Substantia nigra (tissue), 51 donors: ENCODE measurements at places on chromosomes 1 and 21.

GRCh38 chr1:22861764-22862440 is 110.8 kb downstream of the LACTBL1 start:
- DNase-seq, result peak; percentile 20

DNA sequence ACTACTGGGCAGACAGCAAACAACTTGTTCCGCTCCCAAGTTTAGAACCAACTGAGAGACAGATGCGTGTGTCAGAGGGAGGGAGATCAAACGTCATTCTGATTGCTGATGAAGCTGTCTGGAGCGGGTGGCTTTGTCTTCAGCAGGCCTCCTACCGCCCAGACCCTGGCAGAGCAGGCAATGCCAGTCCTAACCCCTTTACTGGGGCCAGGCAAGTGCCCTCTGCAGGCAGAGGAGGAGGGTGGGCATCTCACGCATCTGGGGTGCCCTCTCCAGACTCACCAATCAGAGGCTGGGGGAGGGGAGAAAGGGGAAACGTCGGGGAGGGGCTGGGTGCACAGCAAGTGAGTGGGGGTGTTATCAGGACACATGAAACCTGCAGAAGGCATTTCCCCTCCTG is 126.6 kb downstream of the ACTL8 start:
- DNase-seq, result no peak

DNA sequence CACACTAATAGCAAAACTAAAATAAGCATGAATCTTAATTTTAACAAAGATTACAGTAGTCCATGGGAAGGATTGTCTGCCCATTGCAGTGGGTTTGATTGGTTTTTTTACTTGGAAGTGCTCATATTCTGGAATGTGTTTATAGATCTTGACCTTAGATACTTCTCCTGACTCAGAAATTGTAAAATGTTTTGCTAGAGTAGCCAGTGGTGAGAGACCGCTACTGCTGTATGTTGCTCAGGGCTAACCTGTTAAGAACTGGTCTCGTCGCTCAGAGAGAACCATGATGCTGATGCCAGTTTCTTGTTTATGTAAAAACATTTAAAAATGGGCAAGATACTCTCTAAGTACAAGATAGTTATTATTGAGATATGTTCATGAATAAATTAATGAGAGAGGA is 99.9 kb downstream of the ROR1 start:
- DNase-seq, result no peak

DNA sequence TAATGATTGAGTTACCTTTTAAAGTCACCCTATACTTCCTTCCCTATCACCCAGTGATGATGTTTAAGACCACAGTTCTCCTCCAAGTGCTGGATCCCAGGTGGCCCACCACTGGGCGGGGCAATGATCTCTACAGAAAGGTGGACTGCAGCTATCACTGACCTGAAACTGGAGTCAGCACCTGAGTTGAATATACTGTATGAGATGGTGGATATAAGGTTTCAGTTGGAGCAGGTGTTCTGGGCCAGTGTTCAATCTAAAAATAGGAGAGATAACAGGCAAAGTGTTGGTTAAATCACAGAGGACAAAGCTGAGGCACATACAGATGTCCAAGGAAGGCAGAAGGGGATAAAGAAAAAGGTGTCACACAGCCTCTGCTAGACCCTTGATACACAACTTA is 96.6 kb downstream of the SIPA1L2 start:
- DNase-seq, result no peak

DNA sequence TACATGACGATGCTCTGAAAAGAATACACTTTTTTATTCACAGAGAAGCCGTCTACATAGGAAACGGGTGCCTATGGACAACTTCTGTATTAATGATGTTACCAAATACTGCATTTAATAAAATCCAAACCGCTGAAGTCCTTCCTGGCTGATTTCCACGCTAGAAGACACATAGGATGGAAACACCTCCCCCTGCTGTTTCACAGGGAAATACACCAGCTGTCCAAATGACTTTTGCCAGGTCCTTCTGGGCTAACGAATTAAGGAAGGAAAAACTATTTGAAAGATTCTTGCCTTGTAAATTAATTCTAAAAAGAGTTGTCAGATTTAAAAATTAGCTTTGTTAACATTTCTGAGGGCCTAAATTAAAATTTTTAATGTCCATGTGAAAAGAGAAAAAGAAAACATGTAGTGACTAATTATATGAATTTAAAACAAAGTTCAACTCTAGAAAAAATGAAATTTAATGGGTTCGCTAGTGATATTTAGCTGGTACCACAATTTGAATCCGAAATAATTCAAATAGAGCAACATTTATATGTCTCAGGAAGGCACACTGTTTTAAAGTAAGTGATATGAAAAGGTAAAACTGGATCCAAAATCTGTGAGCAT is 146.0 kb downstream of the RERE start:
- no peak for DNase-seq

GRCh38 chr1:174167265-174167803 is 8.0 kb downstream of the RABGAP1L start:
- DNase-seq, result no peak

DNA sequence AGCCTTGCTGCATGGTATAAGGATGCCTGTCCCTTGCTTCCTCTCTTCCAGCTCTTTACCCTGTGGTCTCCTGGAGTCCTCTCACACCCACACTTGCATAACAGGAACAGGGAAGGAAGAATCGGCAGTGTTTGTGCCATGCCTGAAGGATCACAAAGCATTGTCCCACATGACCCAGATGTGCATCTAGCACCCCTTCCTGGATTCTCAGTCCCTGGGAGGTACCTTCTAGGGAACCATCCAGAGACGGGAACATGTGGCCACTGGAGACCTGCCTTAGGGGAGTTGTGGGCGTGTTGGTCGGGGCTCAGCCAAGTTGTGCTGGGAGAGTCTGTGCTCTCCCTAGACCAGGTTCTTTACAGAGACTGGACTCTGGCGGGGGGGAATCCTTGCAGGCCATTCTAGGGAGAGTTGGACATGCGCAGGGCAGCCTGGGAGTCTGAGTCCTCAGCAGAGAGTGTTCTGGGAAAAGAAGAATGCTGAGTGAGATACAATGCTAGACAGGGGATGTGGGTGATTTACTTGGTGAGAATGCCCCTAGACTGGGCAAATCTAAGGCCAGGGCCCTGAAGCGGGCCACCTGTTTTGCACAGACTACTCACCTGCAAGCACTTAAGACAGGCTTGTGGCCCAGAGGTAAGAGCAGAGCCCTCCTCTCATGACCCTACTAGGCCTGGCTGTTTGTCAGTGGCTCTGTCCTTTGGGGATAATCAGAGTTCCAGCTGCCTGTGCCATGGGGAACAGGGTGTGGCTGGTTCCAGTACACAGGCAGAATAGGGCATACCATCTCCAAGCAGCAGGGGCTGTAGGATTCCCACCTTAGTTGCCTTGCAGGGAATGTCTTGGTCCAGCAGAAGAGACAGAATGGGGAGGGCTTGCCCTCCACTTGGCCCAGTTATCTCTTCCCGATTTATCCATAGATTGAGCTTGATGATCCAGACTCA is 89.8 kb downstream of the MAN1C1 start:
- no peak for DNase-seq

DNA sequence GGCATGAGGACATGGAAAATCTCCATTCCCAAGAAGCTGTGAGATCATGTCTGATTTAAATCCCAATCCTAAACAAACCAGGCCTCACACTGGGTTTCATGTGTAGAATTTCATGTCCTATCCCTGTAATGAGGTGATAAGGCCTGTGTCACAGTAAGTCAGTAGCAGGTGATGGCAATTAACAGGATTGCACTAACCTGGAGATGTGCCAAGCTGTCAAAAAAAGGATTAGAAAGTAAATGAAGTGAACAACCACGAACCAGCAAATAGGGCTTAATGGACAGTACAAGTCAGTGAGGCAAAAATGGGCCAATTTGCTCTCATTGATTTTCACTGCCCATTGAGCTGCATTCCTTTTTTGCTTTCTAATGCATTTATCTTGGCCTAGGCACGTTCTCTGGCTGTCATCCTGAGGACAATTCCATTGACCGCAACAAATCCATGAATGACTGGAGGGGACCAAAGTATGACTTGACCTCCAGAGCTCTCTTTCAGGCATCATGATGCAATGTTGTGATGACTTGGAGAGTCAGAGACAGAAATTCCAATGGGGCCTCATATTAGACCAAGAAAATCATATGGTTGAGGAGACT is 673.6 kb upstream of the ADGRL2 start:
- DNase-seq, result no peak

DNA sequence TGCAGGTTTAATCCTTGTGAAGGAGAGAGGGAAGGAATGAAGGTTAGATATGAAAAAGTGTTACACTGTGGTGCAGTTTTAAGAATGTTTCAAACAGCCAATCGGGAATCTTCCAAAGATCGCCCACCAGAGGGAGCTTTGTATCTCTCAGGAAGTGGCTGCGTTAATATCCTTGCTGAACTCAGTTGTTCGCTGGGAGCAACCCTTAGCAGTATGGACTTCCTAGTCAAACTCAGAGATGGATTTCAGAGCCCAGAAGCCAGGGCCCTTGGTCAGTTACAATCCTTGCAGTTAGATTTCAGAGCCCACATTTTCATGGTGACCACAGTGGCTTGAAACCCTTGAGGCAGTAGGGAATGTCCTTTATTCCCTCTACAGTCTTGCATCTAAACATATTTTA is 136.2 kb downstream of the NTNG1 start:
- DNase-seq, result no peak

GRCh38 chr1:69055194-69055593 is 512.5 kb upstream of the LRRC7 start:
- no peak for DNase-seq

GRCh38 chr1:231252336-231252735 is 11.3 kb downstream of the GNPAT start:
- DNase-seq, result no peak

DNA sequence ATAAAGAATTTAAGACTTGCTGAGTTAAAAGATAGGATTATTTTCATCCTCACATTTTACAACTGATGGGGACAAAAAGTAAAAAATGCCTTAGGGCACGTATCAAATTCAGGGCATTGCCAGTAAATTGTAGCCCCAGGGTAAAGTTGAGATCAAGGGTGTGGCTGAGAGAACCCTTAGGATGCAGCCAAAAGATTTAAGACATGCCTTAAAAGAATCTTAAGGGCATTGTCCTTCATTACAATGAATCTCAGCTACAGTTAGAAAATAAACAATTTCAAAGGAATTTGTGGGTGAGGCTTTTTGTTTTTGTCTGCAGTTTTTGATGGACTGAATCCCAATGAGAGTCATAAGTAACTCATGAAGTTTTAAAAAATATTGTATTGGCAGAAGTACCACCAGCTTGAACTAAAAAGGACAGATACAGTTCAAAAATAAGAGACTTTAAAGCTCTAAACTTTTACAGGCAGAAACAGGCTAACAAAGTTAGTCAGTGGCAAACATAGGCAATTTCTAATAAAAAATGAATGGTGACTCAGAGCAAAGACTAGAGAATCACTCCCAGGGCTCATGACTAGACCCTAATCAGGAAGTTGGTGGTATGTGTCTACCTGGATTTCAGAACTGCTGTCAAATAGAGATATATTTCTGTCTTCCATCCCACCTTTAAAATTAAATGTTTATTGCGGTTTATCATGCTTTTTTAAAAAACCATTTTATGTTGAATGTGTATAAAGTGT is 165.1 kb upstream of the SNX7 start:
- DNase-seq, result no peak

- peak; percentile 68 for DNase-seq
These were observed 25.5 kb downstream of the CAPN9 start for GRCh38 chr1:230772457-230773395.

GRCh38 chr1:229410692-229411433 is 23.0 kb downstream of the ACTA1 start:
- DNase-seq, result peak; percentile 32

DNA sequence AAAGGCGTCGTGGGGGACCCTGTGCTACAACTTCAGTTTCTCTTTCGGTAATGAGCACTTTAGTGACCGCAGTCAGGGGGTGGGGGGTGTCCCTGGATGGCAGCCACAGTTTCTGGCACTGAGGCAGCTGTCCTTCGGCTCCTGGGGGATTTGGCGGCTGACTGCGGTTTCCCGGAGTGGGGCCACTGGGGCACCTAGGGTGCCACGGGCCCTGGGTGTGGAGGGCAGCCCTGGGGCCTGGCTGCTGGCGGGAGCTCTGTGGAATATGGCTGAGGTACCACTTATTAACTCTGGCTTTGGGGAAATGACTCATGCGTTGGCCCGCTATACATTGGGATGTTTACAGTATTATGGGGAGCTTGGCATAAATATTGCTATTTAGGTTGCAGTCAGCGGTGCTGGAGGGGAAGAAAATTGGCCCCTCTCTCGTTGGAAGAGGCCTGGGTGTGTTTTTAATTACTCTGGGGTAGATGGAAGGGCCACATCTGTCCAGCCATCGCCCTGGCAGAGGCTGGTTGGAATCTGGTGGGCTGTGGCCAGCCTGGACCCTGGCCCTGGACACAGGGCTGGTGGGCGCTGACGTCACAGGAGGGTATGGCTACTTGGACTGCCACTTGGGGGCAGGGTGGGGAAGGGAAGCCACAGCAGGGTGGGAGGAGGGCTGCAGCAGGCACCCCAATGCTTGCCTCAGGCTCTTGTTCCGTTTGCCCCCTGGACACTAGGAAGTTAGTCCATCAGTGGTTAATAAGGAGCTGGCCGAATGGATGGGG is 2.0 kb downstream of the EPHB2 start:
- DNase-seq, result no peak

GRCh38 chr1:173043253-173043652 is 7.5 kb downstream of the TNFSF18 start:
- DNase-seq, result no peak

DNA sequence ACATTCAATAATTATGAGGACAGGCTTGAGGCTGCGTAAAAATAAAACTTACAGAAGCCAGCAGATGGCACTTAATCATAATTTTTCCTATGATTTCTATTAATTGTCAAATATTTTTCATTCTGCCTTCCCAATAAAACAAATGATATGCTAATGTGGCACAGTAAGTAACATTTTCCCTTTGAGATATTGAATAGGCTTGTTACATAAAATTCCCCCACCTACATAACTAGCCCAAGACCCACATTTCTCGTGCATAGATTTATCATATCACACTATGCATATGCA is 55.4 kb upstream of the PTGFRN start:
- DNase-seq, result no peak

GRCh38 chr1:21594935-21595897 is 73.9 kb downstream of the RAP1GAP start:
- no peak for DNase-seq

- no peak for DNase-seq
These were observed 10.9 kb upstream of the CAP1 start for GRCh38 chr1:40029608-40030007.

GRCh38 chr1:219659684-219660083 is 46.8 kb upstream of the ZC3H11B start:
- DNase-seq, result no peak

- no peak for DNase-seq
These were observed 9.3 kb upstream of the BTG3 start for GRCh38 chr21:17622018-17622417.

GRCh38 chr1:94240822-94241221 is 3.4 kb upstream of the ARHGAP29 start:
- DNase-seq, result no peak

DNA sequence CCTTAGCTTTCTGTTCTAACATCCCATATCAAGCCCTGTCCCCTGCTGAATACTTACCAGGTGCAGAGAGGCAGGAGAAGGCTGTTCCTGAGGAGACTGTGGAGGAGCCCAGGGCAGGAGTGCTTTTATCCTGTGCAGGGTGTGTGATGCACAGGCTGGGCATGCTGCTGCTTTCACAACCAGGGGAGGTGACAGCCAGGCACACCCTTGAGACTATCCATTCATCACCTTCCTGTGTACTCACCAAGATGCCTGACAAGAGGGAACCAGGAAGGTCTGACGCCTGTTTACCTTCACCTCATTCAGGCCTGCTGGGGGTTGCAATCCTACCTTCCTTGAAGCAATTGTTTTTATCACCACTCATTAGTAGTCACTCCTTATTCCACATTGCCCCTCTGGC is at the start of gene LCE3E:
Gene LCE3E (minus strand): TSS at position 100 of the 400 bp plus-strand sequence. CDS start 572 bp downstream, outside the sequence.
- no peak for DNase-seq
